ENCODE measurements at places on chromosomes 6 and 20.
A peak's percentile ranks its signal among the peaks of the same experiment; 100 is the strongest.

GRCh38 chr20:37574199-37574890 is 46.7 kb upstream of the BLCAP start:
- H3K4me3 ChIP-seq, result no peak overlapping the region
- no peak for DNase-seq
- H3K36me3 ChIP-seq, result no peaks in the 10 kb centered on the region
- peaks cover 54% of the 10 kb centered on the region for H3K27me3 ChIP-seq

GRCh38 chr6:124557873-124558272 is 404.4 kb upstream of the RNF217 start:
- no peak overlapping the region for H3K27ac ChIP-seq
- no peak overlapping the region for H3K4me3 ChIP-seq
- no peak for DNase-seq
- no peaks in the 10 kb centered on the region for H3K36me3 ChIP-seq

DNA sequence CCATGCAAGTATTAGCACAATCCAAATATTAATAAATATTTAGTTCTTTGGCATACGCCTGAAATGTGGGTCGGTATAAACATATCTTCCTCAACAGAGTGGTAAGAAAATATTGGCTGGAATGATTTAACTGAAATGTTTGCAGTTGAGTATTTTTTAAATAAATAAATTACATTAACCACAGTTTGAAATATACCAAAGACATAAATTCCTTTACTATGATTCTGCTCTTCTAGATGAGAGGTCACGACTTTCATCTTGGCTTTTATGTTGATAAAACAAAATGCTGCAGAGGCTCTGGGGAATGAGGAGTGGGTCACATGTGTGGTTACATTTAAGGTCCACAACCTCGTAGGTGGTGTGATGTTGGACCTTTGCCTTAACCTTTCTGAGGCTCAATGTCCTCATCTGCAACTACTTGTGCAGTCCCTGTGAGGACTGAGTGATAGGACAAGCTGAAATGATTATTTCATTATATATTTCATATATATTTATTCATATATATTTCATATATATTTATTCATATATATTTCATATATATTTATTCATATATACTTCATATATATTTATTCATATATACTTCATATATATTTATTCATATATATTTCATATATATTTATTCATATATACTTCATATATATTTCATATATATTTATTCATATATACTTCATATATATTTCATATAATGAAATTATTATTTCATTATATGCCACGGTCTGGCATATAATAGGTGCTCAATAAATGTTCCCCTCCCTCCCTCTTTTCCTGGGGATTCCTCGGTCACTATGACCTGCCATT is 107.4 kb downstream of the SAMD5 start:
- H3K27ac ChIP-seq, result no peak overlapping the region
- DNase-seq, result no peak
- H3K4me1 ChIP-seq, result no peaks in the 10 kb centered on the region
- H3K4me3 ChIP-seq, result no peak overlapping the region
- H3K27me3 ChIP-seq, result no peaks in the 10 kb centered on the region
- H3K36me3 ChIP-seq, result no peaks in the 10 kb centered on the region

GRCh38 chr20:8299921-8300320 is 167.9 kb downstream of the PLCB1 start:
- no peak overlapping the region for H3K4me3 ChIP-seq
- no peak for DNase-seq
- H3K4me1 ChIP-seq, result peaks cover 8% of the 10 kb centered on the region
- H3K36me3 ChIP-seq, result no peaks in the 10 kb centered on the region
- no peak overlapping the region for H3K27ac ChIP-seq

GRCh38 chr20:8115436-8115835 is 16.6 kb upstream of the PLCB1 start:
- peaks cover 15% of the 10 kb centered on the region for H3K4me1 ChIP-seq
- no peak overlapping the region for H3K4me3 ChIP-seq
- no peaks in the 10 kb centered on the region for H3K36me3 ChIP-seq
- DNase-seq, result no peak
- no peaks in the 10 kb centered on the region for H3K27me3 ChIP-seq

- H3K4me1 ChIP-seq, result peaks cover 4% of the 10 kb centered on the region
- no peak overlapping the region for H3K27ac ChIP-seq
- peak; percentile 66 for DNase-seq
- peaks cover 64% of the 10 kb centered on the region for H3K27me3 ChIP-seq
These were observed 593 bp downstream of the MMP24 start for GRCh38 chr20:35226884-35227681.

- H3K4me1 ChIP-seq, result no peaks in the 10 kb centered on the region
- no peak overlapping the region for H3K4me3 ChIP-seq
- H3K36me3 ChIP-seq, result no peaks in the 10 kb centered on the region
- H3K27me3 ChIP-seq, result peaks cover 4% of the 10 kb centered on the region
- no peak overlapping the region for H3K27ac ChIP-seq
These were observed 345.1 kb upstream of the AGPAT4 start for GRCh38 chr6:161618831-161619454.

- peaks cover 15% of the 10 kb centered on the region for H3K36me3 ChIP-seq
- no peak overlapping the region for H3K4me3 ChIP-seq
- H3K27ac ChIP-seq, result no peak overlapping the region
- H3K4me1 ChIP-seq, result peaks cover 2% of the 10 kb centered on the region
- no peak for DNase-seq
These were observed 41.0 kb downstream of the QKI start for GRCh38 chr6:163455552-163455951.

DNA sequence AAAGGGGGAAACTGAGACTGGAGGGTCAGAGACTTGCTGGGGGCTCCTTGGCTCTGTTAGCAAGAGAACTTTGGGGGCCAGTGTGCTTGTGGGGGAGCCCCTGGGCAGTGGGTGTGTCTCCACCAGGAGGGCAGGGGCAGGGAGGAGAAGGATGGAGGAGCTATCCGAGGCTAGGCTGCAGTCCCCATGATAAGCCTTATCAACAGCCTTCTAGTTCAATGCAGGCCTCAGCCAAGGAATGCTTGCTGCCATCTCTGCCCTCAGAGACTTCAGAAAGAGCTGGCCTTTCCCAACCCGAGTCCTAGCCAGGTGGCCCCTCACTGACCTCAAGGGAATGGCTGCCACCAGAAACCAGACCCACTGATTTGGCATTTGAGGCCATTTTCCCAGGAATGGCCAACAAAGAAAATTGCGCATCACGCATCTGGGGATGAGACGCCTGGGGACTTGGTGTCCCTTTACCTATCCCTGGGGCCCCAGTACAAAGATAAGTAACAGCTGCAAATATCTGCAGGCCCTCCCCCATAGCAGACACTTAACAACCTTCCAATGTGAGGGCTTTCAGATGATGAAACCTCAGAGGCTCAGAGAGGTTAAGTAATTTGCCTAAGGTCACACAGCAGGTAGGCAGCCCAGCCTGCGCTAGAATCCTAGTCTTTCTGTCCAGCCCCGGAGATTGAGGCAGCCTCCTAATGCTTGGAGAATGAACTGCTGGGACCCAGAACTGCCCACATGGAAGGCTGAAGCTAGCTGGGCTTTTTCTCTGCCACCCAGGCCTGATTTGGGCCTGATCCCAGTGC is 4.9 kb downstream of the TGM2 start:
- peaks cover 2% of the 10 kb centered on the region for H3K36me3 ChIP-seq
- no peak overlapping the region for H3K4me3 ChIP-seq
- peaks cover 9% of the 10 kb centered on the region for H3K4me1 ChIP-seq
- H3K27ac ChIP-seq, result no peak overlapping the region
- DNase-seq, result no peak

GRCh38 chr6:81609736-81610135 is 142.7 kb downstream of the TENT5A start:
- H3K27ac ChIP-seq, result no peak overlapping the region
- H3K4me1 ChIP-seq, result peaks cover 10% of the 10 kb centered on the region

All from mesothelial cell of epicardium (in vitro differentiated cells).